H9 (cell line): ENCODE measurements at places on chromosomes 2 and 18. TPM values are rescaled to one million over a fixed set of nuclear protein-coding genes. Genes with fewer than 3 reads are reported as not detected.

DNA sequence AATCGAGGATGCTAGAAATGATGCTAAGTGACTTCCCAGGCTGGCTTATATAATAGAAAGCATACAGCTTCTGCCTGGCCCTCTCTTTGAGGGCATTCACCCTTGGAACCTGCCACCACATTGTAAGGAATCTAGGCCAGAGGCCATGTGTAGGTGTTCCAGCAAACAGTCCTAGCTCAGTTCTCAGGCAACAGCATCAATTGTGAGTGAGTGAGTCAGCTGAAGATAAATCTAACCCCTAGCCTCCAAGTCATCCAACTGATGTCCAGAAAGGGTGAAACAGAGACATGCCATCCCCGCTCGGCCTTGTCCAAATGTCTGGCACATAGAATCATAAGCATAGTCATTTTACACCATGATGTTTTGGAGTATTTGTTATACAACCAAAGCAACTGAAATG, 324.3 kb upstream of the KLHL14 start:
- no peak for DNase-seq
- no peak overlapping the region for H3K27ac ChIP-seq
- no peaks in the 10 kb centered on the region for H3K36me3 ChIP-seq
- no peaks in the 10 kb centered on the region for H3K27me3 ChIP-seq
- H3K4me1 ChIP-seq = no peaks in the 10 kb centered on the region

DNA sequence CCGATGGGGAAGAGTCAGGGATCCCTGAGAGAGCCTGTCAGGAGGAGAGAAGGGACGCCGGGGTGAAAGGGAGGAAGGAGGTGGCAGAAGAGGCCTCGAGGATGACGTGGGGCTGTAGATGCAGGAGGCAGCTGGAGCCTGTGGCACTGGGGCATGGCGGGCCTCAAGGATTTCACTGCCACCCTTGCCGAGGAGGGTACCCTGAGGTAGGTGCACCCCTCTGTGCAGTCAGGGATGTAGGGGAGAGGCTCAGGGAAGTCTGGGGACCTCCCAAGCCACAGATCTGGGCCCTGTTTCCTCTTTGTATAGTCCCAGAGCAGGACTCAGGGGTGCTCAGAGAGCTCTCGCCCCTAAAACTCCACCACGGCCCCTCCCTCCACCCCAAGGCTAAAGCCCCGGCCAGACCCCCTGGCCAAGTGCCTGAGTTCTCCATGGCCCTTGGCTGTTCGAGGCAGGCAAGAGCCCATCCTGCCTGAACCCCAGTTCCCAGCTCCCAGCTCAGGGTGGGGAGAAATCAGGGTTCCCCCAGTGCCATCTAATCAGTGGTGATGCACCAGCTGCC, 39.0 kb upstream of the HDAC4 start:
- DNase-seq = no peak
- H3K4me1 ChIP-seq = no peaks in the 10 kb centered on the region
- no peaks in the 10 kb centered on the region for H3K27me3 ChIP-seq

TMEM169 gene
- 0.97 and 1.0 TPM in 2 replicates for total RNA-seq

DNA sequence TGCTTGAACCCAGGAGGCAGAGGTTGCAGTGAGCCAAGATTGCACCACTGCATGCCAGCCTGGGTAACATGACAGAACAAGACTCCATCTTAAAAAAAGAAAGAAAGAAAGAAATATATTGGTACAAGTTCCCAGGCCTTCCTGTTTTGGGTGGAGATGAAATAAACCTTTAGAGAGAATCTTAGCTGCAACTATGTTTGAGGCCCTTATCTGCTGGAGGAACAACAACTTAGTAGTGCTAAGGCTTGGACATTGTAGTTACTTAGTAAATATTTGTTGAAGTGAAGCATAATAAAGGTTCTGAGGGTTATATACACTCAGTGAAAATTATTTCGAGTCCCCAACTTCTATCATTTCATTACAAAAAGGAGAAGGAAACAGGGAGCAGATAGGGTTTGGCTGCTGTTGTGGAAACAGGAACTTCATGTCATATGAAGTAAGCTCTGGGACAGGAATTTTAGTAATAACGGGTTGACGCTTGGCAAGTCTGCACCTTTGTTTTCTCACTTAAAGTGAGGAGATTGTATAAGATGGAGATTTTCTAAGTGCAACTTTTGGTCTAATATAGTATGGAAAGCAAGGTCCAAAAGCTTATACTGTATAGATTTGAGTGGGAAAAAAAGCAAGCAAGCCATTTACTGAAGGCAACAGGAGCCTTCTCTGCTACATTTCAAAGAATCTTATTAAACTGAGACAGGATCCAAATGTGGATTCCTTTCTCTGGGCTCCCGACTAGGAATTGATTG, 40.0 kb upstream of the AGPS start:
- H3K4me1 ChIP-seq = no peaks in the 10 kb centered on the region
- no peak for DNase-seq
- H3K27ac ChIP-seq = no peak overlapping the region
- H3K4me3 ChIP-seq = no peak overlapping the region

RGPD4 gene
- 0.07 TPM in 2 replicates for total RNA-seq

GRCh38 chr2:85831735-85832134, 57.1 kb downstream of the ST3GAL5 start:
- H3K27me3 ChIP-seq = no peaks in the 10 kb centered on the region
- no peak for DNase-seq
- H3K36me3 ChIP-seq = no peaks in the 10 kb centered on the region
- no peak overlapping the region for H3K27ac ChIP-seq

FSIP2 gene
- total RNA-seq = 1.8 and 2.4 TPM in 2 replicates

RAMP1 gene
- 0.63 and 0.75 TPM in 2 replicates for total RNA-seq

CLEC4F gene
- total RNA-seq = not detected in 2 replicates

DNA sequence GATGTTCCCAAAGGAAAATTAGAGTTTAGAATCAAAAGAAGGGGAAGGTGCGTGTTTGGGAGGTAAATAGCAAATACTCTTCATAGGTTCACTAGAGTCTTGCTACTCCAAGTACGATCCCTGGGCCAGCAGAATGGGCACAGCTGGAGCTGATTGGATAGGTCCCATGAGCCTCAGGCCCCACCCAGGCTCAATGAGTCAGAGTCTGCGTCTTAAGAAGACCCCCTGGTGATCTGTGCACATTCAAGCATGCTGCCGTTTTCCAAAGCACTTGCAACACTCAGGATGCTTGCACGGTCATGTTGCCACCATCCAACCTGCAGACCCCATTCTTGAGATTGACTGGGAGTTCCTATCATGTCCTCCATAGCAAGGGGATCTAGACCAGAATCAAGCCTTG, 40.5 kb downstream of the ABCG8 start:
- H3K4me3 ChIP-seq = no peak overlapping the region
- peaks cover 4% of the 10 kb centered on the region for H3K4me1 ChIP-seq
- H3K27ac ChIP-seq = no peak overlapping the region
- no peaks in the 10 kb centered on the region for H3K27me3 ChIP-seq
- no peak for DNase-seq

GRCh38 chr2:231672617-231673347, 35.5 kb upstream of the PTMA start:
- H3K36me3 ChIP-seq = no peaks in the 10 kb centered on the region
- DNase-seq = peak; percentile 94
- peak overlapping the region; percentile 58 for H3K4me3 ChIP-seq
- H3K27me3 ChIP-seq = no peaks in the 10 kb centered on the region
- peaks cover 12% of the 10 kb centered on the region; the same call in 1 of the 2 replicates for H3K4me1 ChIP-seq

GRCh38 chr2:177455187-177455586, 62.6 kb downstream of the AGPS start:
- H3K4me1 ChIP-seq = no peaks in the 10 kb centered on the region
- no peak for DNase-seq
- H3K4me3 ChIP-seq = no peak overlapping the region
- no peaks in the 10 kb centered on the region for H3K27me3 ChIP-seq

SMARCAL1 gene
- 15.6 and 16.5 TPM in 2 replicates for total RNA-seq

FAM237A gene
- not detected in 2 replicates for total RNA-seq

PROM2 gene
- 3.1 and 4.0 TPM in 2 replicates for total RNA-seq

GRCh38 chr2:15369129-15369528, 192.0 kb downstream of the NBAS start:
- DNase-seq = no peak
- H3K36me3 ChIP-seq = peaks cover 10% of the 10 kb centered on the region; the same call in 1 of the 2 replicates
- H3K4me1 ChIP-seq = peaks cover 10% of the 10 kb centered on the region; the same call in 1 of the 2 replicates
- H3K27ac ChIP-seq = no peak overlapping the region

DNA sequence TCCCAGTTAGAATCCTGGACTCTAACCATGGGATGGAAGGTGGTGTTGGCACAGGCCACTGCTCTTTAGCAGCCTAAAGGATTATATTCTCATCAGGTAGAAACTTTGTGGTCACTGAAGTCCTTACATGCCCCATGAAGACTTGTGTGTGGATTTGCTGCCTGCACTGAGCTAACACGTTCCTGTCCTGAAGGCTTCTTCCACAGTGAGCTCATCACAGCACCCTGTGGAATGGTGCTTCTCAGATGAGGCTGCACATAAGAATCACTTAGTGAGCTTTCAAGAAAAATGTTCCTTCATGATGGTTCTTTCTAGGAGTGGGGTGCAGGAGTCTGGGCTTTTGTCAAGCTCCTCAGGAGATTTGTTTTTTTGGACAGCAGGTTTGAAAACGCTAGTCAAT, 26.8 kb downstream of the STAMBP start:
- H3K4me3 ChIP-seq = no peak overlapping the region
- no peaks in the 10 kb centered on the region for H3K27me3 ChIP-seq
- no peaks in the 10 kb centered on the region for H3K4me1 ChIP-seq
- H3K36me3 ChIP-seq = peaks cover 58% of the 10 kb centered on the region
- no peak overlapping the region for H3K27ac ChIP-seq

AQP12B gene
- total RNA-seq = not detected in 2 replicates

DNA sequence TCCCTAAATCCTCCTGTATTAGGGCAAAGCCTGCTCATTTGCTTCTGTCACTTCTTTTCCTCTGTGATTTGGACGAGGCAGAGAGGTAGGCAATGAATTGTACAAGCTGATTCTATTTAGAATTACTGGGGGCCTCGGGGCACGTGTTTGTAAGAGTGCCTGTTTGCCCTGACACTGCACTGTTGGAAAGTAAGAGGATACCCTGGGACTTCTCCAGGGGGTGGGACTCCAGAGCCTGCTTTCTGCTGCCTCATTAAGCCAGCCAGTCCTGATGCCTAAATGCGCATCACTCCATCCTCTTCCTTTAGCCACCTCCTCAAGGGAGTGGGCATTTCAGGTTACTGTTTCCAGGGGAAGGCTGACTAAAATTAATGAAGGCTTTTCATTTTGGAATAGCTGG, 134.3 kb downstream of the TDRD15 start:
- no peak overlapping the region for H3K27ac ChIP-seq
- no peaks in the 10 kb centered on the region for H3K36me3 ChIP-seq
- no peaks in the 10 kb centered on the region; the same call in 1 of the 2 replicates for H3K4me1 ChIP-seq
- DNase-seq = peak; percentile 48
- no peaks in the 10 kb centered on the region for H3K27me3 ChIP-seq

DNA sequence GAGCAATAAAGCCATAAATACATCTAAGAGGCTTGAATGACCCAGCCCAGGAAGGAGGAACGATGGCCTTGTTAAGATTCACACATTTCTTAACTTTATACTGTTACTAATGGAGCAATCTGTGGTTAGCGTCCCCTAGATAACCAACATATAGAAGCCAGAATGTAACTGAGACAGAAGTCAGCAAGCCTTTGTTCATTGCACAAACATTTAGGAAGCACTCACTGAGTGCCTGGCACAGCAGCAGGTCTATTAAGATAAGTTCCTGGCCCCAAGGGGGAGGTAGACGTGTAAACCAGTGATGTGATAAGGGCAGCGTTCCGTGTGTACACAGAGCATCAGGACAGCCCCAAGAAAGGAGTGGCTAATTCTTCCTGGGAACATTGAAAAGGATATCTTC, 63.6 kb upstream of the ATL2 start:
- peaks cover 23% of the 10 kb centered on the region for H3K4me1 ChIP-seq
- no peak overlapping the region for H3K27ac ChIP-seq
- no peaks in the 10 kb centered on the region for H3K36me3 ChIP-seq
- no peak overlapping the region for H3K4me3 ChIP-seq
- H3K27me3 ChIP-seq = no peaks in the 10 kb centered on the region

- no peak overlapping the region for H3K27ac ChIP-seq
- H3K4me3 ChIP-seq = no peak overlapping the region
- no peak for DNase-seq
- no peaks in the 10 kb centered on the region for H3K4me1 ChIP-seq
- no peaks in the 10 kb centered on the region for H3K27me3 ChIP-seq
Measured at GRCh38 chr2:55498582-55498981, 20.9 kb upstream of the CFAP36 start.

DNA sequence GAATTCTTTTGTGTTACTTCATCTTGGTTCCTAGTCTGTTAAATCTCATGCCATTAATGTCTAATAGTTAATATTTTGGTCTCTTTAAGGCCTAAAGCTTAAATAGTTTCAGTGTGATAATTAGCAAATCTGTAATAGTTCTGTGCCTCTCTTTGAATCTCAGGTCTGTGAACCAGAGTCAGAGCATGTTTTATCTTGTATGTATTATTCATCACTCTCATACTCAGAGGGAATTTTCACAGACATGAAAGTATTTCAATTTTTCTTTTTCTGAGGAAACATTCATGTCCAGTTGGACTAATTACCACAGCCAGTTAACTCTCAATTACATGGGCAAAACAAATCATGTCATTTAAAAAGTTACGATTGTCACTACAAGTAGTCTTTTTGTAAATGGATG, 931.9 kb upstream of the SLC39A10 start:
- no peaks in the 10 kb centered on the region for H3K27me3 ChIP-seq
- no peaks in the 10 kb centered on the region for H3K4me1 ChIP-seq
- no peak for DNase-seq
- no peak overlapping the region for H3K4me3 ChIP-seq
- no peak overlapping the region for H3K27ac ChIP-seq
- no peaks in the 10 kb centered on the region for H3K36me3 ChIP-seq

TUBB8B gene
- total RNA-seq = 0.72 and 1.0 TPM in 2 replicates

DNA sequence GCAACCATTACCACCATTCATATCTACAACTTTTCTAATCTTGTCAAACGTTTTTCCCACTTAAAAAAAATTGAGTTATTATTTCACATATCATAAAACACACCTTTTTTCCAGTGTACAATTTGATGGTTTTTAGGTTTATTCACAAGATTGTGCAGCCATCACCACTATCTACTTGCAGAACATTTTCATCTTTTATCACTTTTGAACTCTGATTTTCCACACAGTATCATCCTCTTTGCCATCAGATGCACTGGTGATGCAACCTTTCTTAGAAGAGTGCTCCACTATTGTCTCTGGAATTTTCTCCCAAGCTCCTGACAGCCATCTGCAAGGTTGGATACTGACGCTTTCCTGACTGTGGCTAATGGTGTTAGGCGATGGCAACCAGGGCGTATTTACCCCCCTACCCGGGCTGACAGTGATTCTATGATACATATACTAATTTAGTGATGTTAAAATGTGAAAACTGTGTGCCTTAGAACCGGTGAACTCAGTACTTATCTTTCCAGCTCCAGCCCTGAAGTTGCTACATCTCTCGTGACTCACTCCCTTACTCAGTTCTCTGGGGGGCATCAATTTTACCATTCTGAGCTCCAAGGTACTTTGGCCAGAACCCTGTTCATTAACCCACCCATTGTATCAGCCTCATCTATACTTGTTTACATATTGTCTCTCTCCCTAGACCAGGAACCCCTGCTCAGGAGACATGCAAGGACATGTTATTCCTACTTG, 105.4 kb upstream of the SPRED2 start:
- no peak overlapping the region for H3K4me3 ChIP-seq
- H3K27ac ChIP-seq = no peak overlapping the region
- DNase-seq = no peak
- no peaks in the 10 kb centered on the region for H3K36me3 ChIP-seq

- H3K27ac ChIP-seq = no peak overlapping the region
- DNase-seq = no peak
- no peak overlapping the region for H3K4me3 ChIP-seq
- H3K36me3 ChIP-seq = peaks cover 5% of the 10 kb centered on the region
- peaks cover 6% of the 10 kb centered on the region; the same call in 1 of the 2 replicates for H3K4me1 ChIP-seq
Measured at GRCh38 chr2:240208631-240209211, 68.3 kb upstream of the OTOS start.

SPEG gene
- total RNA-seq = 23.7 and 25.2 TPM in 2 replicates
